ENCODE measurements at places on chromosomes 4 and X.

DNA sequence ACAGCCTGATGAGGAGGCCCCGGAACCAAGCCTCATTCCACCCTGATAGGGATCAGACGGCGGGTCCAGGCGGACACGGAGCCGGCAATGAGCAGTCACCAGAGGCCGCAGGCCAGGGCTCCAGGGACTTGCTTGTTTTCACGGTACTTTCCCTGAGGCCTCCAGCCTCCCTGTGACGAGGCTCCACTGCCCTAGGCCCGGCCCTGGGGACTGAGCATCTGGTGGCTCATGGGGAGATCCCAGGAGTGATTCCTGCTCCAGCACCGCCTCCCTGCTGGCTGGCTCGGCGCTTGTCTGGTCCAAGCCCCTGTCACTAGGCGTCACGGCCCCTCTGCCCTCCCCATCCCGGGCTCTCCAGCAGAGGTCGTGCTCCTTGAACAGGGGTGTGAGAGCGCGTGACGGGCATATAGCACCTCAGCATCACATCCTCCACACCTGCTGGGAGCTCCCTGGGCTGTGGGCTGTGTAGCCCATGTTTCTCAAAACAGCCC, 14.1 kb downstream of the HTRA3 start:
- no peak for DNase-seq

DNA sequence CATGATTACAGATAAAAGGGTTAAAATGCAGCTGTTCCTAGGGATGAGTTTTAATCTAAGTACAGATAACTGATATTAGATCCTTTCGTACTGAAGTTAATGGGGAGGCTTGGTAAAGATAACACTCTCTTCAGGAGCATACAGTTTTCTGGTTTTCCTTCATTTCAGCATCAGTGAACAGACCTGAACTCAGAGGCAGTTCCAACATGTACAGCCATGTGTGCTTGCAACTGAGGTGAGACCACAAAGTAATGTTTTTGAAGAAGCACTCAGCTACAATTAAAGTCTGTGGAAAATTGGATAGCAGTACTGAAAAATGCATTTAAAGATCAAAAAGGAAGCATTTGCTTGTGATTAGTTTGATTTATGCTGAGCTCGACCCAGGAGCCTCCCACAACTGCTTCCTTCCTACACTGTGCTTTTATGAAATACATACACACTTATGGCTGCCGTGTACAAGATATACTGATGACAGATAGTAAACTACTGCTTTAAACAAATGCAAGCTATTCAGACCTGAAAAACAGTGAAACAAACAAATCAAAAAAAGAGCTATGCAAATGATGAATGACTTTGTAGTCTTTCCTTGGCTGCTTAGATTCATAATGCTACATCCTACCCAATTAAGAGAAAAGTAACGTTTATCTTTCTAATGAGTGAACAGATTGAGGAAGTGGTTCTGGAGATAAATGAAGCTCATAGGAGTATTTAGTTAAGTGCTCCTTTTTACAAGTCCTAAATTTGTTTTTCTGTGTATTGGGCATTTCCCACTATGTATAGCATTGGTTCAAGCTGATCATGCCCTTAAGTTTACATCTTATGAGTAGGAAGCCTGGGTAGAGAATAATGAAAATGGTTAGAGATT, 68.4 kb downstream of the PDLIM5 start:
- no peak for DNase-seq

DNA sequence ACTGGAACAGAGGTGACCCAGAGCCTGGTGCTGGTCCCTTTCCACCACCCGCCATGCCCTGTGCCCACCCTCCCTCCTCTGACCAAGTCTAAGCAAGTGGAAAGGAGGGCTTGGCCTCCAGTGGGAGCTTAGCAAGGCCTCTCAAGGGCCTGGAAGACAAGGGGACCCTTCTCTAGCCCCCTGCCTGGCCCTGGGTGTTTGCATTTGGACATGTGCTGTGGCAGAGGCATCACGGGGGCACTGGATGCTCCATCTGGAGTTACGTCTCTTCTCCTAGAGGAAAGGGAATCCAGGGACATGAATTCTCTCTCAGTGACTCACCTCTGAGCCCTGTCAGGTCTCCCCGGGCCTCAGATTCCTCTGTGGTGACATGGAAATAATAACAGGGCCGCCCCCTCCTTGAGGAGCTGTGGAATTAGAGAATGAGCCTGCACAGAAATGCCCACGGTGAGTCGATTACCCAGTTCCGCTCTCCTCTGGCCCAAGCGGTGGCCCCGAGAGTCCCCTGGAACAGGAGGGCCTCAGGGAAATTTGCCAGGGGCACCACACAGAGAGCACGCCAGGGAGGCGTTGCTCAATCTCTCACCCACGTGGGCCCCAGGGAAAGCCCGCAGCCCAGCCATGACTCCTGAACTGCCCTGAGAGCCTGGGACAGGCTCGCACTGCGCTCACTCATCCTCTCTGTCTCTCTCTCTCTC, 189.6 kb downstream of the BCOR start:
- peak; percentile 89 for DNase-seq

DNA sequence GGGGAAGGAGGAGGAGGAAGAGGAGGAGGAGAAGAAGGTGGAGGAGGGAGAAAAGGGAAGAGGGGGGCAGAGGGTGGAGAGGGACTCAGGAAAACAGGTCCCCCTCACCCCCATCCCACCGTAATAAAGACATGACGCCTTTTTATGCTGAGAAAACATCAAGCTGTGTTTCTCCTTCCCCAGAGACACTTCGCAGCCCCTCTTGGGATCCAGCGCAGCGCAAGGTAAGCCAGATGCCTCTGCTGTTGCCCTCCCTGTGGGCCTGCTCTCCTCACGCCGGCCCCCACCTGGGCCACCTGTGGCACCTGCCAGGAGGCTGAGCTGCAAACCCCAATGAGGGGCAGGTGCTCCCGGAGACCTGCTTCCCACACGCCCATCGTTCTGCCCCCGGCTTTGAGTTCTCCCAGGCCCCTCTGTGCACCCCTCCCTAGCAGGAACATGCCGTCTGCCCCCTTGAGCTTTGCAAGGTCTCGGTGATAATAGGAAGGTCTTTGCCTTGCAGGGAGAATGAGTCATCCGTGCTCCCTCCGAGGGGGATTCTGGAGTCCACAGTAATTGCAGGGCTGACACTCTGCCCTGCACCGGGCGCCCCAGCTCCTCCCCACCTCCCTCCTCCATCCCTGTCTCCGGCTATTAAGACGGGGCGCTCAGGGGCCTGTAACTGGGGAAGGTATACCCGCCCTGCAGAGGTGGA, 45.3 kb upstream of the SHOX start:
- DNase-seq, result no peak

DNA sequence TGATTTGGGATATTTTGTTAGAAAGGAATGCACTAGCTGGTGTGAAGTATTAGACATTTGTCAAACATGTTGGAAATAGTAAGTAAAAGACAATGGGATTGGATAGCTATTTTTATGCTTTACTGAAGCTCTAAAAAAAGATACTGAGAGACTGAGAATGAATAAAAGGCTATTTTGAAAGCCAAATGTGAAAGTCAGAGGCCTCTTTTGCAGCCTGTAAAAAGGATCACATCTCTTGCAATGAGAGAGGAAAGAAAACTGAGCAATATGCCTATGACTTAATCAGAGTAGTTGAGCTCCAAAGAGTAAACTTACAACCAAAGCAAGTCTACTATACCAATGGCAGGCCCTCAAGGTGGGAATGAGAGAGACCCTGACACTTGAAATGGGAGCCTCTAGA, 212.6 kb upstream of the LCORL start:
- no peak for DNase-seq

GRCh38 chrX:48966796-48967579, 4.7 kb downstream of the KCND1 start:
- DNase-seq, result no peak

All from RKO (cell line).